ENCODE measurements at places on chromosomes 16 and 17. TPM values are rescaled to one million over a fixed set of nuclear protein-coding genes. Genes with fewer than 3 reads are reported as not detected.
A peak's percentile ranks its signal among the peaks of the same experiment; 100 is the strongest.

GRCh38 chr17:68318103-68318991, 27.1 kb downstream of the ARSG start:
- DNase-seq = no peak

GRCh38 chr17:7839190-7839875, 5.3 kb downstream of the KDM6B start:
- DNase-seq = no peak

DNA sequence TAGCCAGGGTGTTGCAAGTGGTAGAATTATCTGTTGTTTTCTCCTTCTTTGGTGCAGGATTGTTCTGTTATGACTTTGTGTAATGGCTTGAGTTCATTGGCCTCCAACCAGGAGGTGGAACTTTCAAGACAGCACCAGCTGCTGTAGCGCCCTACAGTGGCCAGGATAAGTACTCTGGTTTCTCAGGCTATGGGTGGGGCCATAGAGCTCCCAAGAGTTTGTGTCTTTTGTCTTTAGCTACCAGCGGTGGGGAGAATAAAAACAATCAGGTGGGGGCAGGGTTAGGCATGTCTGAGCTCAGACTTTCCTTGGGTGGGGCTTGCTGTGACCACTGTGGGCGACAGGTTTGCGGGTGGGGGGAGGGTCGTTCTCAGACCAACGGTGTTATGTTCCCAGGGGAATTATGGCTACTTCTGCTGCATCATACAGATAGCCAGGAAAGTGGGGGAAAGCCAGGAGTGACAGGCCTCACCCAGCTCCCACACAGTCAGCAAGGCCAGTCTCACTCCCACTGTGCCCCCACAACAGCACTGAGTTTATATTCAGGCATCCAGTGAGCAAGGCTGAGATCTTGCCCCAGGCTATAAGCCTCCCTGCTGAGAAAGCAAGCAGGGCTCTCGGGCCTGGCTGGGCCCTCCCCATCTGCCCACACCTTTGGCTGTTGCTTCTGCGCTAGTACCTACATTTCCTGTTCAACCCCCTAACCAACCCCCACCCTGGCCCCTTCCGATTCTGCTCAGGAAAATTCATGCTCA, 15.4 kb downstream of the ABCA10 start:
- no peak for DNase-seq

DNA sequence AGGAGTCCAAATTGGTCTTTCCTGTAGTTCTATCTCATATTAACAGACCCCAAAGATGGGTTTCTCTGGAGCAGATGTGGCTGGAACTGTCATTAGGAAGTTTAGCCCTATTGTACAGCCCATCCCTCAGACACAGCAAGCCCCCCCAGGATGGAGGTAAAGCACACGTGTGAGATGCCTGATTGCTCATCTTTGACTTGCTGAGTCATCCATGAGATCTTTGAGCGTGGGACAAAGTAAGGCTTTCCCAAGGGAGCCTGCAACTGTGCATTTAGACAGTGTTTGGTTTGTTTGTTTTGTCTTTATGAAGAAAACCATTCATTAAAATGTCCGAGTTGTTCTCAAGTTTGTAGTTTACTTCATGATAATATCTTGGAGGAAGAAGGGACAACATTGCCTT, 145.3 kb upstream of the CDH13 start:
- DNase-seq = no peak

- no peak for DNase-seq
Measured at GRCh38 chr16:81899601-81900000, 111.7 kb downstream of the SDR42E1 start.

DNA sequence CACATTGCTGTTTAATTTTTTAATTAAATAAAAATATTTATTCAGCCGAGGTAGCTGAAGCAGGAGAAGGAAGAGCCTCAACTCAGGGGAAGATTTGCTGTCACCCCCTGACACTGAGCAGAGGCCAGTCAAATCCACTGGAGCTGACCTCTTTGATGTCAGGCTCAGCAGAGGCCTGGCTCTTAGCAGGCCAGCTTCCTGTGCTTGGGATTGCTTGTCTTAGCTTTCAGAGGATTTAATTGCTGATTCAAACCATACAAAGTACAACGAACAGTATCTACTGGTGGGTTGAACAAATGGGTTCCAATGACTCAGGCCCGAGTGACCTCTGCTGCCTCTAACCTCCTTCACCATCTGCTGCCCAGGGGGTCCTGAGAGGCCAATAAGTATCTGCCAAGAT, 417.0 kb upstream of the HSBP1 start:
- no peak for DNase-seq

DNA sequence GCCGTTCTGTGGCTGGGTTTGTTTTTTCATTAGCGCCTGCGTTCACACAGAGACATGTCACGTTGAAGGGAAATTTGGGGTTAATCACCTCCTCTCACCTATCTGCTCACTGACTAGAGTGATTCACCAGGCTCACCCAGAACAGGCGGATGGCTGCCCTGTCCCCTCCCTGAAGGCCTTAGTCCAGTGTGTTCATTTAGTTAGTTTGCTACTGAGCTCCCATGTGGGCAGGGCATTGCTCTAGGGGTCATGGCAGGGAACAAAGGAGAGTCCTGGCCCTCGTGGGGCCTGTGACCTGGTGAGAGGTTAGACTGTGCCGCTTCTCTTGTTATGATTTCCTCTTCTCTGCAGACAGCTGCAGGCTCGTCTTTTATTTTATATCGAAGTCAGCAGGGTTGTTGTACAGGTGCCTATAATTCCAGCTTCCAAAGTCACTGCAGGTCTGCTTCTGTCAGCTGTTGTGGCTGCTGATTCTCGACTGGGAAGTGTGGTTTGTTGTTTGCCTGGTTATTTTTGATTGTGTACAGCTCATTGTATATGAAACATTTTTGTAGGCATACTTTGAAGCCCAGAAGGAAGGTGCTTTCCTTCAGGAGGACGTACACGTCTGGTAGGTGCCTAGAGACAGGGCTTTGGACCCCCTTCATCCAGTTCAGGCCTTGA, 73.4 kb upstream of the GSE1 start:
- no peak for DNase-seq

- no peak for DNase-seq
Measured at GRCh38 chr16:78961464-78961863, 639.1 kb downstream of the MAF start.

GRCh38 chr16:51132490-51133115, 18.5 kb downstream of the SALL1 start:
- no peak for DNase-seq

GRCh38 chr17:50280801-50281441, 6.7 kb downstream of the TMEM92 start:
- DNase-seq = no peak

- DNase-seq = no peak
Measured at GRCh38 chr17:55436224-55437158, 14.9 kb upstream of the MMD start.

- no peak for DNase-seq
Measured at GRCh38 chr17:66843627-66844026, 8.7 kb downstream of the CACNG5 start.

DNA sequence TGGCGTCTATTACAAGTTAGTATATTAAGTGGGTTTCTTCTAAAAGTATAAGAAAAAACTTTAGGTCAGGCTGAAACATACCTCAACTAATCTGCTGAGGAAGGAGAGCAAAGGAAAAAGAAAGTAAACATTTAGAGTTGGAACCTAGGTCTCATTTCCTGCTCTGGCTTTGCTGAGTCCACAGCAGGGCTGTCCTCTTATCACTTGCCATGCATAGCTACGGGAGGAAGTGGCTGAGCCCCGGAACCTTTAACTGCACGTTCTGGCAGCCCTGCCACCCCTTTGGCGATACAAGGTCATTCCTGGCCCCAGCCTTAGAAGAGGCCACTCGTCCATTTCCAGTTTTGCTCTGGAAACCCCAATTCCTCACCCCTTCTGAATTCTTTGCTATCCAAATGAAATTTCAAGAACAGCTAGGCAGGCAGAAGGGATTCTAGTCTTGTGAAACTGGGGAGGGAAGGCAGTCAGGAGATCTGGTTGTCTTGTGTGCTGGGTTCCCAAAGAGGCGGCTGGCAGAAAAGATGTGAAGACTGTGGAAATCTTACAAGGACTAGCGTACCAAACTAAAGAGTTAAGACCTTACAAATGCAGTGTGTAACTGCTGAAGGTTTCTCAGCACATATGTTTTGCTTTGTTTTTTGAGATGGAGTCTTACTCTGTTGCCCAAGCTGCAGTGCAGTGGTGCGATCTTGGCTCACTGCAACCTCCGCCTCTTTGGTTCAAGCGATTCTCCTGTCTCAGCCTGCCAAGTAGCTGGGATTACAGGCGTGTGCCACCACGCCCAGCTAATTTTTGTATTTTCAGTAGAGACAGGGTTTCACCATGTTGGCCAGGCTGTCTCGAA, 19.1 kb downstream of the WIPI1 start:
- DNase-seq = peak; percentile 21

- no peak for DNase-seq
Measured at GRCh38 chr16:53482123-53482522, 20.9 kb downstream of the AKTIP start.

DNA sequence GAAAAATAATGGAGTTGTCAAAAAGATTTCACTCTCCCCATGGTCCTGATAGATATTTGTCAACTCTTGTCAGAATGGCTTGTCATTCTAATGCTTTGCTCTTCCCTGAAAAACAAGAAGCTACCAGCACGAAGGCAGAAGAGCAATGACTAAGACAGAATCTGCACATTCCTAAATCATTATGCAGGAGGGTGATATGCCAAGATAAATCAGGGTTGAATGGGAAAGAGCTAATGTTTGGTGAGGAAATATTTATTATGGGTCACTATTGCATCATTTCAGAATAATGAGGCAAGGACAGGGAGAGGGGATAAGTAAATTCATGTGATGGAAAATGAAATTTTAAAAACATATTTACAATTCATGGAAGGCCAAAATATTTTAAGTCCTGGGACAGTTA, 297.5 kb upstream of the XYLT1 start:
- no peak for DNase-seq

- no peak for DNase-seq
Measured at GRCh38 chr17:66716236-66717026, 118.5 kb upstream of the CACNG5 start.

DNA sequence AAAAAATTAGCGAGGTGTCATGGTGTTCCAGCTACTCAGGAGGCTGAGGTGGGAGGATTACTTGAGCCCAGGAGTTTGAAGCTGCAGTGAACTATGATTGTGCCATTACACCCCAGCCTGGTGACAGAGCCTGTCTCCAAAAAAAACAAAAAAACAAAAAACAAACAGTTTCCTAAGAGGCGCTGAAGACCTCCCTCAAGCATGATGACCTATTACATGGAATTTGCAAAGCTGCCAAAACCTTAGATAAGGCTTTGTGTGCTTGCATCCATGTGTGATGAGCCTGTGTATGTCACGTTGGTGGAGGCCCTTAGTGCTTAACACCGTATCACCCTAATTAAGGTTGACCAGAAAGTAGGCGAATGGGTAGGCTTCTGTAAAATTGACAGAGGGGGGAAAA, 143.5 kb downstream of the PPM1E start:
- no peak for DNase-seq

- DNase-seq = no peak
Measured at GRCh38 chr16:84379008-84379708, 10.8 kb downstream of the ATP2C2 start.

Gene MEOX1
- 0.11 TPM for total RNA-seq

Gene TBC1D3H
- total RNA-seq = not detected

Gene KRTAP17-1
- not detected for total RNA-seq

Gene NPIPA7
- 3.8 TPM for total RNA-seq

Gene MMP15
- 0.92 TPM for total RNA-seq

Gene CES5A
- total RNA-seq = not detected

Gene TNFRSF13B
- total RNA-seq = not detected

Gene PSME3IP1
- total RNA-seq = 87.2 TPM

Gene ZG16B
- not detected for total RNA-seq
